ENCODE measurements at places on chromosomes 2 and 18. TPM values are rescaled to one million over a fixed set of nuclear protein-coding genes. Genes with fewer than 3 reads are reported as not detected.
A peak's percentile ranks its signal among the peaks of the same experiment; 100 is the strongest.

GRCh38 chr18:24497031-24497754 is 36.8 kb downstream of the HRH4 start:
- no peaks in the 10 kb centered on the region for H3K36me3 ChIP-seq
- no peak for DNase-seq
- no peak overlapping the region for H3K4me3 ChIP-seq

- H3K4me3 ChIP-seq, result no peak overlapping the region
- no peaks in the 10 kb centered on the region for H3K27me3 ChIP-seq
- H3K27ac ChIP-seq, result no peak overlapping the region
- DNase-seq, result no peak
These were observed 549.4 kb downstream of the STK39 start for GRCh38 chr2:167697948-167698347.

- DNase-seq, result no peak
- H3K4me1 ChIP-seq, result no peaks in the 10 kb centered on the region
- no peaks in the 10 kb centered on the region for H3K36me3 ChIP-seq
- no peaks in the 10 kb centered on the region for H3K27me3 ChIP-seq
These were observed 69.5 kb upstream of the PSME4 start for GRCh38 chr2:54040250-54040649.

Gene KCNIP3
- 2.5 TPM for total RNA-seq

Gene PPP1R1C
- 1.1 TPM for total RNA-seq

DNA sequence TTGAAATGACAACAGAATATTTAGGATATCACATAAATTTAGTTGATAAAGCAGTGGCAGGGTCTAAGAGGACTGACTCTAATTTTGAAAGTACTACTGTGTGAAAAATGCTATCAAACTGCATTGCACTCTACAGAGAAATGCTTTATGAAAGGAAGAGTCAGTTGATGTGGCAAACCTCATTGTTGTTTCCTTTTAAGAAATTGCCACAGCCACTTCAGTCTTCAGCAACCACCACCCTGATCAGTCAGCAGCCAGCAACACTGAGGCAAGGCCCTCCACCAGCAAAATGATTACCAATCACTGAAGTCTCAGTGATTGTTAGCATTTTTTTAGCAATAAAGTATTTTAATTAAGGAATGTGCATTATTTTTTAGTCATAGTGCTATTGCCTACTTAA is 488.7 kb upstream of the SLC39A10 start:
- no peaks in the 10 kb centered on the region for H3K27me3 ChIP-seq
- no peak for DNase-seq
- H3K36me3 ChIP-seq, result no peaks in the 10 kb centered on the region
- H3K27ac ChIP-seq, result no peak overlapping the region
- no peaks in the 10 kb centered on the region for H3K4me1 ChIP-seq

Gene CLEC4F
- not detected for total RNA-seq

Gene SERPINB12
- total RNA-seq, result 0.76 TPM

- H3K4me1 ChIP-seq, result no peaks in the 10 kb centered on the region
- no peaks in the 10 kb centered on the region for H3K36me3 ChIP-seq
- no peak for DNase-seq
- H3K27ac ChIP-seq, result no peak overlapping the region
- no peaks in the 10 kb centered on the region for H3K27me3 ChIP-seq
These were observed 221.1 kb upstream of the TPO start for GRCh38 chr2:1192121-1192520.

DNA sequence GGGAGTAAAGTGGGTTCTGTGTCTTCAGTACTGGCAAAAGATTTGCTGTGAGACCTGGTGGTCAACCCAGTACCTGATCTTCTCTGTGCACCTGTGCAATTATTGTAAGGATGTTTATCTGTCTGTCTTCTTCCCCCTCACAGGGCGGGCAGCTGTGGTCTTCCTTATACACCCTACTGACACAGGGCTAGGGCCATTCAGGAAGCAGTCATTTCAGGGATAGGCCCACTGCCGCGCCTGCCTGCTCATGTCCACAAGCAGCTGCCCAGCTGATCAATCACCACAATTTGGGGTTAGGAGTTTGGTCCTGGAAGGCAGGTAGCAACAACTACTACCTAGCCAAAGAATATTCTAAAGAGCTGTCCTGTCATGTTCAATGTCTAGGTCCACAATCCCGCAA is 1.2 kb upstream of the CNNM4 start:
- no peaks in the 10 kb centered on the region for H3K27me3 ChIP-seq
- no peak for DNase-seq
- H3K27ac ChIP-seq, result peak overlapping the region; percentile 76
- peaks cover 70% of the 10 kb centered on the region for H3K4me1 ChIP-seq
- H3K4me3 ChIP-seq, result no peak overlapping the region

DNA sequence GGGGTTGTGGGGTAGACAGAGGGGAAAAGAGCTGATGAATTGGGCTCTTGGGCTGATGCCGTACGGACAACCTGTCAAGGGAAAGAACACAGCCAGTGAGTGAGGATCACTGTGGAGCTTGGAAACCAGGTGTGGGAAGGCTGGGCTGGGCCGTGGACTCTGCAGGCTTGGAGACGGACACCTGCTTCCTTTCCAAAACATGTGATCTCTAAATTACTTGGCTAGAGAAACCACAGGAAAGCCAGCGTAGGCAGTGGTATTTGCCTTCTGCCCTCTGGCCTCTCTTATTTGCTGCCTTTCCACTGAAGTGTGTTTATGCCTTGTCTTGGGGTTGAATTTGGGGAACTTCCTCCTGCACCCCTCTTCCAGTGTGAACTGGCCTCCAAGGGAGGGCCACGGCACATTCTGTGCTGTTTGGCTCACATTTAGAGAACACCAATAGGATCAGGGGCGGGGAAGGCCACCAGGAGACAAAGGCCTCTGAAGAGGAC is 267.7 kb downstream of the PRKCE start:
- no peaks in the 10 kb centered on the region for H3K36me3 ChIP-seq
- DNase-seq, result no peak
- H3K4me3 ChIP-seq, result no peak overlapping the region
- peaks cover 40% of the 10 kb centered on the region for H3K4me1 ChIP-seq
- no peaks in the 10 kb centered on the region for H3K27me3 ChIP-seq

Gene CXCR1
- not detected for total RNA-seq

Gene FAM228A
- 0.19 TPM for total RNA-seq

Gene FSHR
- total RNA-seq, result not detected

DNA sequence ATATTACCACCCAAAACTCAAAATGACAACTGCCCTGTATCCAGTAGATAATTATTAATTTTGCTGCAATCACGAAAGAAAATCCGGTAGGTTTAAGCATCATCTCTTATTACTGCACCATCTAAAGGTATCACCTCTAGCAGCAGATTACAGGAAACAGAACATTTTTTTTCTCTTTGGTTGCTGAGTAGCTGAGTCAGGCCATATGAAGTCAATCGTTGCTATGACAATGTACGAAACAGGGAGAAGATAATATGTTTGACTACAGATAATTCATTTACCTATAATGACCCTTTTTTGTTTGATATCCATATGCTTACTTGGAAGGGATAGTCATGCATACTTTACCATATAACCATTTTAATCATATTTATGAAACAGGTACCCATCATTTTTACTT is 831.6 kb upstream of the CHAC2 start:
- H3K4me3 ChIP-seq, result no peak overlapping the region
- no peaks in the 10 kb centered on the region for H3K4me1 ChIP-seq
- H3K36me3 ChIP-seq, result no peaks in the 10 kb centered on the region
- no peaks in the 10 kb centered on the region for H3K27me3 ChIP-seq
- DNase-seq, result no peak
- H3K27ac ChIP-seq, result no peak overlapping the region

Gene SPEG
- 6.1 TPM for total RNA-seq

Gene CDKL4
- 0.38 TPM for total RNA-seq

GRCh38 chr2:147845411-147845971 is 662 bp downstream of the ACVR2A start:
- no peaks in the 10 kb centered on the region for H3K36me3 ChIP-seq
- peak overlapping the region; percentile 96 for H3K27ac ChIP-seq
- no peaks in the 10 kb centered on the region for H3K27me3 ChIP-seq
- peaks cover 10% of the 10 kb centered on the region for H3K4me1 ChIP-seq
- peak overlapping the region; percentile 84 for H3K4me3 ChIP-seq

Gene GATA6
- 2.1 TPM for total RNA-seq

GRCh38 chr18:79484661-79485621 is 89.2 kb downstream of the NFATC1 start:
- no peaks in the 10 kb centered on the region for H3K27me3 ChIP-seq
- H3K4me1 ChIP-seq, result peaks cover 16% of the 10 kb centered on the region
- peak overlapping the region; percentile 26 for H3K4me3 ChIP-seq
- no peak for DNase-seq
- peaks cover 34% of the 10 kb centered on the region for H3K36me3 ChIP-seq
- H3K27ac ChIP-seq, result no peak overlapping the region

Gene STAT4
- total RNA-seq, result 2.8 TPM

Gene MEIS1
- total RNA-seq, result 28.1 TPM

DNA sequence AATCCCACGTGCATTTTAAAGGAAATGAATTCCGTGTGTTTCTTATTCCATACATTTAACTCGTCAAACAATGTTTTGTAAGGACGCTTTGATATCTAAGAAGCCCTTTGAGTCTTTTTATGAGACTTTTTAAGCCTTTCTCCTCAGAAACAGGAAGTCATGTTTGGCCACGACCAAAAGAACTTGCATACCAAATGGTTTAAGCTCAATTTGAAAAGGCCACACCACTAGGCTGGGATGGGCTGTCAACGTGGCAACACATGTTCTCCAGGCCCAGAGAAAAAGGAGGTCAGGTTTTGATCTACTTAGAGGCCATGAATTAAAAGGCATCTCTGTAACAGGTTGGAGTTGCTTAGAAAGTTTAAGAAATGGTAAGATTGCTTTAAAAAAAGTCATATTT is 441.8 kb downstream of the CMPK2 start:
- DNase-seq, result no peak
- H3K27ac ChIP-seq, result no peak overlapping the region
- H3K4me1 ChIP-seq, result no peaks in the 10 kb centered on the region
- no peaks in the 10 kb centered on the region for H3K36me3 ChIP-seq
- H3K27me3 ChIP-seq, result no peaks in the 10 kb centered on the region

GRCh38 chr2:64787698-64788097 is 134.0 kb upstream of the SERTAD2 start:
- no peak for DNase-seq
- no peaks in the 10 kb centered on the region for H3K36me3 ChIP-seq
- peak overlapping the region; percentile 64 for H3K27ac ChIP-seq
- no peak overlapping the region for H3K4me3 ChIP-seq

- no peak for DNase-seq
- H3K4me3 ChIP-seq, result no peak overlapping the region
- H3K27ac ChIP-seq, result no peak overlapping the region
- no peaks in the 10 kb centered on the region for H3K4me1 ChIP-seq
These were observed 317.9 kb upstream of the TNP1 start for GRCh38 chr2:217177720-217178119.

- no peaks in the 10 kb centered on the region for H3K4me1 ChIP-seq
- no peak for DNase-seq
- peak within 1 kb of the TSS; percentile 40 for H3K4me3 ChIP-seq
- H3K36me3 ChIP-seq, result no peaks in the 10 kb centered on the region
These were observed at the start of gene DLGAP1 for GRCh38 chr18:4455113-4455811. Gene DLGAP1, minus strand, starts transcription at chr18:4455307.

GRCh38 chr2:45120546-45120945 is 111.3 kb upstream of the SIX2 start:
- no peak overlapping the region for H3K4me3 ChIP-seq
- no peak overlapping the region for H3K27ac ChIP-seq
- no peaks in the 10 kb centered on the region for H3K36me3 ChIP-seq
- H3K4me1 ChIP-seq, result no peaks in the 10 kb centered on the region
- no peak for DNase-seq

GRCh38 chr2:1769703-1770422 is 25.5 kb upstream of the PXDN start:
- no peaks in the 10 kb centered on the region for H3K36me3 ChIP-seq
- DNase-seq, result no peak
- H3K27me3 ChIP-seq, result no peaks in the 10 kb centered on the region
- no peak overlapping the region for H3K4me3 ChIP-seq

Gene HOXD4
- total RNA-seq, result 2.5 TPM

DNA sequence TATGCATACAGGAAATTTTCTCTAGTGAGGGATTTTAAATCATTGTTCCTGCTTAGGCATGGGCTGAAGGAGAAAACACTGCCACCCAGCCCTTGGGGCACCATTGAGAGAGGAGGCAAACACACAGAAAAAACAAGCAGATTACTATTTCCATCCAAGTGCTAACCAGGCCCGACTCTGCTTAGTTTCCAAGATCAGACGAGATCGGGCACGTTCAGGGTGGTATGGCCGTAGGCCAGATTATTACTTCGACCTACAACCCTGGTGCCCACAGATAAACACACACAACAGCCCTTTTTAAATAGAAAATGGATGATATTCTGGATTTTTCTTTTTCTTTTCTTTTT is 45.4 kb upstream of the RHOB start:
- H3K4me3 ChIP-seq, result no peak overlapping the region
- H3K27me3 ChIP-seq, result no peaks in the 10 kb centered on the region
- H3K4me1 ChIP-seq, result peaks cover 12% of the 10 kb centered on the region
- no peaks in the 10 kb centered on the region for H3K36me3 ChIP-seq

- H3K4me3 ChIP-seq, result no peak overlapping the region
- H3K36me3 ChIP-seq, result no peaks in the 10 kb centered on the region
- H3K4me1 ChIP-seq, result no peaks in the 10 kb centered on the region
- no peak for DNase-seq
- no peaks in the 10 kb centered on the region for H3K27me3 ChIP-seq
- no peak overlapping the region for H3K27ac ChIP-seq
These were observed 57.2 kb downstream of the CYBRD1 start for GRCh38 chr2:171579481-171579880.

Gene RAPGEF4
- total RNA-seq, result 2.6 TPM

- no peak overlapping the region for H3K27ac ChIP-seq
- no peak for DNase-seq
- H3K4me1 ChIP-seq, result no peaks in the 10 kb centered on the region
- no peaks in the 10 kb centered on the region for H3K27me3 ChIP-seq
These were observed 149.9 kb upstream of the TCF4 start for GRCh38 chr18:55737781-55738468.

- no peak for DNase-seq
- H3K27ac ChIP-seq, result no peak overlapping the region
- H3K4me1 ChIP-seq, result no peaks in the 10 kb centered on the region
- no peaks in the 10 kb centered on the region for H3K27me3 ChIP-seq
- H3K4me3 ChIP-seq, result no peak overlapping the region
These were observed 307.3 kb downstream of the GBX2 start for GRCh38 chr2:235860871-235861270.

Gene EVX2
- total RNA-seq, result not detected

Gene HOXD1
- total RNA-seq, result 0.19 TPM

GRCh38 chr2:49928551-49928950 is 774.2 kb upstream of the FSHR start:
- DNase-seq, result no peak
- H3K4me3 ChIP-seq, result no peak overlapping the region
- H3K36me3 ChIP-seq, result no peaks in the 10 kb centered on the region
- no peak overlapping the region for H3K27ac ChIP-seq

Measured in esophagus squamous epithelium (tissue), 5 donors.